Central memory CD4-positive, alpha-beta T cell (primary cell): ENCODE measurements at places on chromosomes 6 and 20.

DNA sequence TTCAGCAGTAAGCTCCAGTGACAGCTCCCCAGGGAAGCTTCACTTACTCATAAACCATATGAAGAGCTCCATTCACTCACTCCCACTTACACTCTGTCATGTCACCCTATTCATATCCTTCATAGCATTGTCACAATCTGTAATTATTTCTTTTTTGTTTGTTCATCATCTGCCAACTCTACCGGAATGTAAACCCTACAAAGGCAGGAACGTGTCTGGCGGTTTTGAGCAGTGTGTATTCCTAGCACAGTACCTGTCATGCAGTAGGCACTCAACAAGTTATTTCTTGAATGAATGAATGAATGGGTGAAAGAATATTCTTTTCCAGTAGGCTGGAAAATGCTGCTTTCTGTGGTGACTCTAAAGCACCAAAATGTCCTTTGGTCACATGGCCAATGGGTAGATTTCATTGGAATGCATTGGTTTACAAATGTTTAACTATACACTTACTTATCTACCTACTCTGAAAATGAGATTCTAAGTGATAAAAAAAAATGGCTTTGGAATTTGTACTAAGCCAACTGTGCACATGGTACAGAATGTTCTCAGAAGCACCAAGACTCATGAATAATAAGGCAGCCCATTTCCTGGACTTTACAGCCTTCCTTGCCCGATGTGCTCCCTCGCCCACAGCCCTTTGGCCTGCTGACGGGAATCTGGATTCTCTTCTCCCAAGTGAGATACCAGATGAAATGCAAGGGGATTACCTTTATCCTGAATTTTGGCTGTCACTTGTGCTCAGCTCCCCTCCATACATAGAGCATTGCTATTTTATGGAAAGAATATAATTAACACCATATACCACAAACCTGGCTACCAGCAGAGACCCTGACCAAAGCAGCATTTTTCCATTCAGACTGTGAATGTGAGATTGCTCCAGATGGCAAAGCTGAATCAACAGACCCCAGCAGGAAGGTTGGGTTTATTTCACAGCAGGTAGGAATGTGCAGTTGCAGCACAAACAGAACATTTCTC lies 273.3 kb downstream of the ALDH8A1 start:
- DNase-seq, result no peak

GRCh38 chr6:32190054-32190851 lies at the start of gene PBX2:
Gene PBX2 (minus strand): TSS chr6:32190202. CDS start chr6:32189915, 287 bp downstream.
- peak; percentile 68 for DNase-seq

DNA sequence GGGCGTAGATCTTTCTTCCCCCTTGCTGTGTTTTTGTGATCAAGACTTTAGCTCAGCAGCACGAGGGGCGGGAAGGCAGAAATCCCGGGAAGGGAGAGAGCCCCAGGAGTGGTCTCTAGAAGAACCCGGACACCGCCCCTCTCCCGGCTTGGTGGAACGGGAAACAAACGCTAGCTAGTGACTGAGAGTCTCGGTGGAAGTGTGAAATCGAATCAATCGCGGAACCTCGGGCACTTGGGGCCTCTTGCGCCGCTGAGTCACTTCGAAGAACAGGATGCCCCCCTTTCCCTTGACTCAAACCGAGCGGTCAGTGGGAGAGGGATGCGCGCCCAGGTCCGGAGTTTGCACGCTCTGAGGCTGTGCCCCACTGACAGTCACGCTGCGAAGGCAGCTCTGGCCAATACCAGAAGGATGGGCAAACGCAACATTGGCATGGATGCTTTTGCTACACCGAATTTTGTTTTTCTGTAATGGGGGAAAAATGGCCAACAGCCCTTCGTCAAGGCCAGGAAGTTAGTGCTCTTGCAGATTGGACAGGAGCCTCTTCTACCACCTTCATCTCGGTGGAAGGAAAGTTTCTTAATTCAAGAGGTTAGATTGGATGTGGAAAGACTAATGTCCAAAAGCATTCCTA lies 1.6 kb upstream of the OLIG3 start:
- no peak for DNase-seq

- no peak for DNase-seq
These were observed 281.0 kb downstream of the CDC5L start for GRCh38 chr6:44668391-44668930.

GRCh38 chr6:44100088-44100550 lies 27.1 kb downstream of the MRPL14 start:
- no peak for DNase-seq

DNA sequence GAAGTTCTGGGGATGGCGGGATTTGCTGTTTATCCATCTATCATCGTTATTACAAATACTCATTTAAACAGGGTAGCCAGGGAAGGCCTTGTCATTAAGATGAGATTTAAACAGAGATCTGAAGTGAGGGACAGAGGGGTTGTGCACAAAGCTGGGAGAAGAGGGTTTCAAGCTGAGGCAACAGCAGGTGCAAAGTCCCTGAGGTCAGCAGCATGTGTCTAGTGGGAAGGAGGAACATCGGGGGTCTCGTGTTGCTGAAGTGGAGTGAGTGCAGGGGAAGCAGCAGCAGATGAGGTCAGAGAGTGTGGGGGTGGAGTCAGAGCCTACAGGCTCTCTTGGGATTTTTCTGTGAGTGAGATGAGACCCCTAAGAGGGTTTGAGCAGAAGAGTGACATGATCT lies 52.0 kb downstream of the CDH22 start:
- no peak for DNase-seq

- no peak for DNase-seq
These were observed 139.1 kb downstream of the BTBD3 start for GRCh38 chr20:12056839-12057238.

- DNase-seq, result no peak
These were observed 29.9 kb upstream of the PNRC1 start for GRCh38 chr6:89050697-89051096.

GRCh38 chr6:28496099-28496779 lies 19.4 kb downstream of the GPX6 start:
- no peak for DNase-seq

DNA sequence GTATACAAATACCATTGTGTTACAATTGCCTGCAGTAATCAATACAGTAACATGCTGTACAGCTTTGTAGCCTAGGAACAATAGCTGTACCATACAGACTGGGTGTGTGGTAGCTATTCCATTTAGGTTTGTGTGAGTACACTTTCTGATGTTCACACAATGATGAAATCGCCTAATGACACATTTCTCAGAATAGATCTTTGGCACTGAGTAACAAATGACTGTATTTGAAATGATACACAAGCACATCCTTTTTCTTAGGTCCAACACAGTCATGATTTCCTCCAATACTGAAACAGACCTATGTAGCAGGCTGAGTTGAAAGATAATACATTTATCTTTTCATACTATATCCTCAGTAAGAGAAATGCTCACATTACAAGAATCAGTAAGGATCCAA lies 13.9 kb downstream of the KHDRBS2 start:
- DNase-seq, result no peak

GRCh38 chr6:83055366-83055964 lies 10.2 kb downstream of the UBE3D start:
- DNase-seq, result peak; percentile 21

GRCh38 chr6:138196122-138196738 lies 22.1 kb downstream of the PBOV1 start:
- DNase-seq, result no peak

- no peak for DNase-seq
These were observed 13.8 kb downstream of the ADA start for GRCh38 chr20:44637522-44638372.

DNA sequence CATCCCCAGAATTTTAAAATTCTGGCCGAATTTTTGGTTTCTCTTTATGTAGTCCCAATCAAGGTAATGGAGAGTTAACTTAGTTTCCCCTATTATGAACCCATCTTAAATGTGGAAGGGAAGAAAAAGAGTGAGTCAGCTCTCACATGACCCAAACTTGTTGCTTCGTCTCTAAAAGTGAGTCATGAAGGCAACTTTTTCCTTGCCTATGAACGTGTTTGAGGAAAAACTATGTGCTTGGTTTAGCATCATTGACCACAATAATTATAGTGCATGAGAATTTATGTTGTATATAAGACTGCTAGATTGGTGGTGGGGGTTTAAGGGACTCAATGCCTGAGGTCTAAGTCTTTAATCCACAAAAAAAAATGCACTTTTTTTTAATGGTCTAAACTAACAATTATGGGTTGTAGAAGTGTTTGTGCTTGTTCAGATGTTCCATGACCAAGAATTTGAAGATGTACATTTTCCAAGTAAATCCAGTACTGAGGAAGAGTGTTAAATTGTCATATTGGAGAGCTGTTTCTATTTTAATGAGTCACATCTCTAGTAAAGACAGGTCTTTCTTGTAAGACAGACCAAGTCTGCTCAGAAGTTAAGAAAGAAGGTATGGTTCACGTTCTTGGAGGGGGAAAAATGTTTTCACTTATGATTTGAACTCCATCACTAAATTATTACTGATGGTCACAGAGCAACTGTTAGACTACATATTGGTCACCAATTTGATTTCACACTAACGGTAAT lies 409.9 kb upstream of the MARCKS start:
- no peak for DNase-seq

GRCh38 chr6:2713473-2714110 lies 37.1 kb downstream of the MYLK4 start:
- DNase-seq, result no peak

DNA sequence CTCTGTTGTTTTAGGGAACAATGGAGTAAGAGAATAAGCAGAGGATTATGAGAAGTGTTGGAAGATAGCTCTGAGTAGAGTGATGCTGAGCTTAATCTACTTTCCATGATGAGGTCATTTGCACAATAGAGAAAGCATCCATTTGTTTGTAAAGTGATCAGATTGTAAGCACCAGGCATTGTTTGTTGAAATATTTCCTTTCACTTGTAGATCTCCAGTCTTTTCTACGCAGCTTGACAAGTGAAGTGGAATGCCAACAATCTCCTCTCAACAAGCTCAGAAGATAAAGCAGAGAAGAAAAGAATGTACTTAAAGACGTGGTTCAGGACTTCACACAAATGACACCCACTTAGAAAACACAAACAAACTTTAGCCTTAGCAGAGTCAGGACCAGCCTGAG lies 80.1 kb upstream of the MARCKS start:
- DNase-seq, result no peak

- no peak for DNase-seq
These were observed 31.3 kb upstream of the AFDN start for GRCh38 chr6:167795321-167795811.

GRCh38 chr20:16474363-16474762 lies 98.9 kb downstream of the KIF16B start:
- no peak for DNase-seq

DNA sequence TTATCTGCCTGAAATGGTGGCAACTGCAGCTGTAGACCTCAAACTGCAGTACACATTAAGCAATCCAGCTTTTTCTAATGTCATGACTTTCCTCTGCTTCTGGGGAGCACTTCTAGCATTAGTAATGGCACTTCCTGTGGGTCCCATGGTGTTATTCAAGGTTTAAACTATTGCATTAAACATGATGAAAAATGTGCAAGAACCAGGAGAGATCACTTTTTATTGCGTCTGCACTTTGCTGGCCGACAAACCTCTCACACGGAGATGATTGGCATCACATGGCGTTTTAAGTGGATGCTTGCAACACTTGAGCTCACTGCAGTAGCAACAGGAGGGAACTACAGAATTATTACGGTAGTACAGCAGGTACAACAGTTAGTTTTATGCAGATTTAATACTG lies 148.4 kb downstream of the HIVEP2 start:
- DNase-seq, result no peak

GRCh38 chr20:8837396-8837795 lies 231.5 kb upstream of the PLCB4 start:
- DNase-seq, result no peak

- DNase-seq, result no peak
These were observed 163.7 kb upstream of the THEMIS start for GRCh38 chr6:128064540-128064895.

- no peak for DNase-seq
These were observed 48.4 kb downstream of the MAFB start for GRCh38 chr20:40640667-40641066.

DNA sequence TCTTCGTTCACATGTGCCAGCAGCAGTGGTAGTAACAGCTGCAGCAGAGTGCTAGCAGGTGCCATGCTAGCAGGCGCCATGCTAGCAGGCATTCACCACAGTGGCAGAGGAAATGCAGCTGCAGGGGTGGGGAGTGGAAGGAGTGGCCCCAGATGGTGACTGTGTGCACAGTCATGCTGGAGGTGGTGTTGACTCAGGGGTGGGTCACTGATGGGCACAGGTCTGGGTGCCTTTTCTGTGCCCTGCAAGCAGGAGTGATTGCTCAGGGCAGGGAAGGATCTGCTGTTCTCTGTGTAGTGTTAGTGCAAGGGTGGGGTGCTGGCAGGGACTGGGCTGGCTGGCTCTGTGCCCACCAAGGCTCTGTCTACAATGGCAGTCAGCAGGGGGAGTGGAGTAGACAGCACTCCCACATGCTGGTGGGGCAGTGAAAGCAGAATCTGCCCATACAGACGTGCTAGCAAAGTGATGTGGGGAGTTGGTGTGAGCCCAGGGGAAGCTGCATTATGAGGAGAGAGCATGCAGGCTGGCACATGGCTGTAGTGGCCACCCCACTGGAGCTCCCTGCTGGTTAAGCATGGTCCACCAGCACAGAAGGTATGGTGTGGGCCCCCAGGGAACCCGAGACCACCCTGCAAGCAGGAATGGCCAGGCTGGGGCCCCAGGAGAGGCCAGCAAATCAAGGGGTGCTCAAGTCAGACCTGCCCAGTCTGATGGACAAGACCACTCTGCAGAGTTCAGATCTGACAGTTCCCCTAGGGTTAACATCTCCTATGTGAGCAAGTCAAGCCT lies 11.4 kb upstream of the TSPYL4 start:
- no peak for DNase-seq

DNA sequence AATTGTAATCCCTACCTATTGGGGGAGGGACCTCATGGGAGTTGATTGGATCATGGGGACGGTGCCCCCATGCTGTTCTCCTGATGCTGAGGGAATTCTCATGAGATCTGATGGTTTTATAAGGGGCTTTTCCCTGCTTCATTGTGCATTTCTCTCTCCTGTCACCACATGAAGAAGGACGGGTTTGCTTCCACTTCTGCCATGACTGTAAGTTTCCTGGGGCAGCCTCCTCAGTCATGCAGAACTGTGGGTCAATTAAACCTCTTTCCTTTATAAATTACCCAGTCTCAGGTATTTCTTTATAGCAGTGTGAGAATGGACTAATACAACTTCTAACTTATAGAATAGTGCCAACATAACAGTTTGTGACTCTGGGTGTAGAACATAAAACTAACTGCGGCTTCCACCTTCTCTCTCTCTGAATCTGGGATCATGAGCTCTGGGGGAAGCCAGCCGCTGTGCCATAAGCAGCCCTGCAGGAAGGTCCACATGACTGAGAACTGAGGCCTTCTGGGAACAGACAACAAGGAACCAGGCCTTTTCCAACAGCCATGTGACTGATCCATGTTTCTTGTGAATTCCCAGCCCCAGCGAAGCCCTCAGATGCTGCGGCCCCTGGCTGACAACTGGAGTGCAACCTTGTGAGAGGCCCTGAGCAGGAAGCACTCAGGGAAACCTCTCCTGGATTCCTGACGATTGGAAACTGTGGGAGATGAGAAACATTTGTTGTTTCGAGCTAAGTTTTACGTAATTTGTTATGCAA lies 3.4 kb upstream of the HLA-A start:
- no peak for DNase-seq
